Right lobe of liver (tissue), 6 donors: ENCODE measurements at places on chromosomes 2 and 18.

- peak; percentile 45 for DNase-seq
Observed at GRCh38 chr2:128178650-128179460, 87.9 kb downstream of the UGGT1 start.

DNA sequence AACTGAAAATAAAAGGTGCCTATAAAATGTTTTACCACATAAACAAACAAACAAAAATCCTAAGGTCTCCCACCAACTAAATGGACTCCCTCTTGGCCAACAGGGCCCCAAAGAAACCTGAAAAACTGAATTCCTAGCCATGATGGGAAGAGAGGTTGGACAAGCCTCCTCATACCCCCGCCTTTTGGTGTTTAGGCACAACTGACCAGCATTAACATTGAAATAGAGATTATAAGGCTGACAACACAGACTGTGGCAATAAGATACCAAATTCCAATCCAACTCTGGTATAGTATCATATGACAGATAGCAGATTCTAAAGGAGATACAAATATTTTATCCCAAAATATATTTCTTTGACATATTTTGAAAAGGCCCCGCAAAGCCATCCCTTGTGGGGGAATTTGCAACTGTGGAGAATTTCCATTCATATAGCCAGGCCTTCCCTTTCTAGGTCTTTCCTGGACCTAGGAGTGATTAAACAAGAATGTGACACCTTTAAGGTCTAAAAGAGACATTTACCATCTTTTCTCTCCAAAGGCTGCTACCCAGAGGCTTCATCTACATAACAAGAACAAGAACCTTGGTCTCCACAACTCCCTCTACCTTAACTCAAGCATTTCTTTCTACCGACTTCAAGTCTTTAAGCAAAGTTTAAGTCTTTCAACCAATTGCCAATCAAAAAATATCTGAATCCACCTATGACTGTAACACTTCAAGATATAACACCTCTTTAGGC, 80.0 kb downstream of the CHN1 start:
- no peak for DNase-seq

- DNase-seq, result no peak
Observed at GRCh38 chr2:152334701-152335015, 316 bp upstream of the FMNL2 start.

DNA sequence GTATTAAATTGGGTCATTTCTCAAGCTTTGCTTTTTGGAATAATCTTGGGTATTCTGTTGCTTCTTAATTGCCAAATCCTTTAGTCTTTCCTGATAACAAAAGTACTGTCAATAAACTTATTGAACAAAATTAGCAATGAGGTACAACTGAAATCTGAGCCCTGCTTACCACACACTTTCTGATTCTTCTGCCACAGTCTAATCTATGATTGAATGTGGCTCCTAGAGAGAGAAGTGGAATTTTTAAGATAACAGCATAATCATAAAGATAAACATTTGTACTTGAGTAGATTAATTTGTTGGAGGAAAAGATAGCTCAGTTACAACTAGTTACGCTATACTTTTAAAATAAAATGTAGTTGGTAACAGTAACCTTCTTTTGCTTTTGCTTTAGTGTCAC, 354.8 kb downstream of the CELF4 start:
- no peak for DNase-seq

DNA sequence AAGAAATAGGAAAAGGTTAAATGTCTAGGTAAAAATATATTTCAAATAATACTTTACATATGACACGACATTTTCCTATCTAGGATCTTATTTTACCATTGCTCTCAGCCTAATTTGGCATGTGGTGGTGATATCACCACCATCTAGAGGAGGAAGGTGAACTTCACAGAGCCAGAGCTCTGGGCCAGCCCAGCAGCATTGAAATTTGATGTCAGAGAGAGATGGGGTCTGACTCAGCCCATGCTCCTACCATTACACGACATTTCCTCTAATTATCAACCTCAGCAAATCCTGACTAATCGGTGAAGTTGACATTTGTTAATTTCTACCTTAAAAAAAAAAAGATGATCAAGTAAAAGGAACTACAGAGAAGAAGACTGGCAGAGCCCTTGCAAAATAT, 42.3 kb downstream of the LRRTM4 start:
- no peak for DNase-seq

GRCh38 chr2:130846686-130847375, 10.1 kb downstream of the ARHGEF4 start:
- no peak for DNase-seq

DNA sequence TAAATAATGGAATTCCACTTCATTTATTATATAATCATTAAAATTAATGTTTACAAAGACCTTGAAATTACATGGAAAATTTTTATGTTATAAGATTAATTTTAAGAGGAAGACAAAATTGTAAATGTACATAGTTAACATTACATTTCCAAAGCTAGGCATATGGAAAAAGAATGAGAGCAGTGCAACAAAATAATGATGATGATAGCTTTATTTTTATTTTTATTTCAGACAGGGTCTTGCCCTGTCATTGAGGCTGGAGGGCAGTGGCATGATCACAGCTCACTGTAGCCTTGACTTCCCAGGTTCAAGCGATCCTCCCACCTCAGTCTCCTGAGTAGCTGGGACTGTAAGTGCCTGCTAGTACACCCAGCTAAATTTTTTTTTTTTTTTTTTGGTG, 61.2 kb upstream of the ZCCHC2 start:
- DNase-seq, result no peak

- DNase-seq, result no peak
Observed at GRCh38 chr2:113212245-113213060, 38.7 kb downstream of the PSD4 start.

- no peak for DNase-seq
Observed at GRCh38 chr2:151096235-151096634, 165.4 kb downstream of the RBM43 start.

GRCh38 chr2:128797937-128798336, 479.3 kb upstream of the HS6ST1 start:
- no peak for DNase-seq

- DNase-seq, result no peak
Observed at GRCh38 chr18:74652392-74652988, 54.8 kb downstream of the ZNF407 start.

GRCh38 chr2:51225377-51225776, 193.4 kb upstream of the NRXN1 start:
- no peak for DNase-seq

GRCh38 chr2:9655441-9656269, 24.9 kb upstream of the YWHAQ start:
- DNase-seq, result no peak

- no peak for DNase-seq
Observed at GRCh38 chr2:162217598-162217997, 25.6 kb downstream of the FAP start.

DNA sequence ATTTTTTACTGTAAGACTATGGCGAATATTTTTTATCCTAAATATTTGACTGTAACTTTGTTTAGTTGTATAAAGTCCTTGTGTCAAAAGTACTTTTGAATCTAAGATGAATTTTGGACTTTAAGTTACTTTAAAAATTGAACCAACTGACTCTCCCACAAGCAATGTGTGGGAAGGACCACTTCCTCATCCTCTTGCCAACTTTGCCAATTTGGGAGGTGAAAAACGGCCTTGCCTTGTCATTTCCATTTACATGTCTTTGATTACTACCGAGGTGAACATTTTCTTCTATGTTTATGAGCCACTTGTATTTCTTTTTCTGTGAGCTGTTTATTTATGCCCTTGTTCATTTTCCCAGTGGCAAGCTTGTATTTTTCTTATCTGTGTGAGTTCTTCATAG, 12.8 kb upstream of the MSGN1 start:
- DNase-seq, result no peak

- no peak for DNase-seq
Observed at GRCh38 chr2:150403457-150403856, 84.0 kb downstream of the RND3 start.

DNA sequence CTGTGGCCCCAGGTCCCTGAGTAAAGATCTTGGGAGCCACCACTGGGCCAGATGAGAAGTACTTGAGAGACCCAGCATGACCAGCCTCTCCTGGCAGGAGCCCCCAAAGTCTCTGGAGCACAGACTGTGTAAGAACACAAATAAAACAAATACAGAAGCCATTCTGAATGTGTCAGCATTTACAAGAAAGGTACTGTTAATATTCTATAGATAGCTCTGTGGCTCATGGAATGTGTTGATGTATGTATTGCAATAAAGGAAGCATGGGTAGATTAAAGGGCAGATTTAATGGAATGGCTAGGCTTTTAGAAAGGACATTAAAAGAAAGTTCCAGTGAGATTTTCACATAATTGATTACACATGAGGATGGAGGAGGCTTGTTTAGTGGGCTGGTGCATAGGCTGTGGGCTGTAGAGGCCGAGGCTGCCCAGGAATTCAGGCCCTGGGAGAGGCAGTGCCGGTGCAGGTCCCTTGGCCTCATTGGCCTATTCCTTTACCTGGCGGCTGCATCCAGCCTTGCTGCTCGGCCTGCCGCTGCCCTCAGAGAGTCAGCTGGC, 127.7 kb upstream of the DLX2 start:
- no peak for DNase-seq

DNA sequence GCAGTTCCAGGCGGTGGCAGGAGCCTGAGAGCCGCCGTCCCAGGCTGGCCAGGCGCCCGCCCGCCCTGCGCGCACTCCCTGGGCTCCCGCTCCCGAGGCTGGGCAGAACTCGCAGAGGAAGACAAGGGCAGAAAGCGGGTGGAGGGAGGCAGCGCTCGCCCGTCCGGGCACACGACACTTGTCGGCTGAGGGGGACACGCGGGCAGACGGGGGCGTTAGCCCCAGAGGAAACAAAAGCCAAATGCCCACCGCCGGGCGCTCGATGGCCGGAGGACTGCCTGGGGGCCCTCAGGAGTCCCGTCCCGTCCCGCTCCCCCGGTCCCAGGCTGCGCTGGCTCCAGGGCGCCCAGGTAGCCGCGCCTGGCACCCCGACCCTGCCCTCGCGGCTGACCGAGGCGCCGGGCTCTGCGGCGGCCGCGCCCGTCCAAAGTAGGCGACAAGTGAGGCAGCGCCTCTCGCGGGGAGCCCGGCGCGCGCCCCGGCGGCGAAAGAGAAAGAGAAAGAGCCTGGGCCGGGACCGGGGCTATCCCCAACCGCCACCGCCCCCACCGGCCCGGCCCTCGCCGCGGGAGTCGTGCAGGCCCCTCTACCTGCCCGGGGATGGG, 491 bp downstream of the L3MBTL4 start:
- DNase-seq, result peak; percentile 87

GRCh38 chr2:128369602-128370467, 51.2 kb upstream of the HS6ST1 start:
- no peak for DNase-seq

DNA sequence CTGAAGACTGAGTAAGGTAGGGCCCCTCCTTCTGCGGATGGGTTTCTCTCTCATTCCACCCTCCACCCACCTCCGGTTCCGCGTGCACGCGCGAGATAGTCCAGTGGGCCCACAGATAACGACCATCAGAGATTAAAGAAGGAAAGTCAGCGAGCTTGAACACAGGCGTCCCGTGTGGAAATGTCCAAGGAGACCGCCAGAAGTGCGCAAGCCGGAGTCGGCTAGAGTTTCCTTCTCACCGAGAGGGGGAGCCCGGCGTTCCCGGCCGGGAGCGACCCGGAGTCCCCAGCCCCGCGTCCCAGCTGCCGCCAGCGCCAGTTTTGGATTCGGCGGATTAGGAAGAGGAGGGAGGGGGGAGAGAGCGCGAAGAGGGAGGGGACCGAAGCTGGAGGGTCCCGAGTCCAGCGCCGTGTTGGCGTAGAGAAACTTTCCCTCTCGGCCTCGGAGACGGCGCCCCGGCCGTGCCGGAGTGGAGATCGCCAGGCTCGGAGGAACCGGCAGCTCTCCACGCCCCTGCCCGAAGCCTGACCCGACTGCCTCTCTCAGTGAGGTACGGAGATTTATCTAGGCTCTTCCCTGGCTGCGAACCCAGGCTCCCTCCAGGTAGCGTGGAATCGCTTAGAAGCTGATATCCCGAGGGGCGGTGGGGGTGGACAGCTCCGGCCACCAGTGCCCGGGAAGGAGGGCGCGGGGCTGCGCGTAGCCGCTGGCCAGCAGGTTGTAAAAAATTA, at the start of gene GULP1:
GULP1 (plus strand) TSS at position 258 of the 731 bp plus-strand sequence. CDS start 185,829 bp downstream, outside the sequence.
- peak; percentile 71 for DNase-seq

DNA sequence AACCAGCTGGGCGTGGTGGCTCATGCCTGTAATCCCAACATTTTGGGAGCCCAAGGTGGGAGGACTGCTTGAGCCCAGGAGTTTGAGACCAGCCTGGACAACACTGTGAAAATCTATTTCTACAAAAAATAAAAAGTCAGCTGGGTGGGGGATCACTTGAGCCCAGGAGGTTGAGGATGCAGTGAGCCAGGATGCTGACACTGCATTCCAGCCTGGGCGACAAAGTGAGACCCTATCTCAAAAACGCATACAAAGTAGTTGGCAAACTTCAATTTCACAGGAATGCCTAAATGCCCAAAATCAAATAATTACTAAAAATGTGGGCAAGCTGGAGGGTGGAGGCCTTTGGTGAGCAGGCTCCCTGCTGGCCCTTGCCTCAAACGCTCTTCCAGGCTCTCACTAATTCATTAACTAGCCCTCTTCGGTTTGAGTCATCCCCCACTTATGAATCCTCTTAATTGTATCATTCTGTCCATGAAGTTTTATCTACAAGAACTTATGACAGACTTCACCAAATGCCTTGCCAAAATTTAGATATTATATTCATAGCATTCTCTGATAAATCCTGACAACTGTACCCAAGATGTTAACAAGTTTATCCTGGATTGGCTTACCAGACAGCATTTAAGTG, 68.7 kb upstream of the ZFP36L2 start:
- no peak for DNase-seq

DNA sequence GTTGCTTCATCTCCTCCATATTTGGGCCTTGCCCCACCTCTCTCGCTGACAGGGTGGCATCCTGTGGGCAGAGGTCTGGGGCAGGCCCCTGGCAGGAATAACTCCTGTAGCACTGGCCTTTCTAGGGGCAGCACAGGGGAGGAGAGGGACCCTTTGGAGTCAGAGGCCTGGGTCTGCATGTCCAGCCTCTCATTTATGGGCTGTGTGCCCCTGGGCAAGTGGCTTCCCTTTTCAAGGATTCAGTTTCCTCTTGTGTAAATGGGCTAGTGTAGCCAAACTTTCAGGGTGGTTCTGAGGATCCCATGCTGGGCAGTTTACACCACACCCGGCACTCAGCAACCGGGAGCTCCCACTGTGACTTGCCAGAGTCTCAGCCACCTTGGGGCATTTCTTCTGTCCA, 23.4 kb downstream of the ADRA2B start:
- no peak for DNase-seq

GRCh38 chr2:146820672-146821071, 1024.2 kb upstream of the ACVR2A start:
- no peak for DNase-seq

DNA sequence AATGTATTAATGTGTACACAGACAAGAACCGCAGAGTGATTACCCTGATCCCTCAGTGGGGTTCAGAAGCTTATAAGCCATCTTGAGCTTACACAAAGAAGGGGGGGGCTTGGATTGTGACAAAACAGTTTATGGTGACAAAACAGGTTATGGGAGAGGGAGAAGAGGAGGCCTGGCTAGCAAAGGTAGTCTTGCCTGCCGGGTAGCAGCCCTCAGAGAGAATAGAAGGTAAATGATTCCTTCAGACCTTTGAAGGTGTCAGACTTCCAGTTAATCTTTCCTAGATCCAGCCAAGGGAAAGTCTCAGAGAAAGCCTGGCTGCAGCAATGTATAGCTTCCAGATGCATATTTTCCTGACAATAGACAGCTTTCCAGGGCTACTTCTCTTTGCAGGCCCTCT, 44.6 kb upstream of the RAPH1 start:
- DNase-seq, result no peak
